Hematopoietic multipotent progenitor cell treated with erythropoietin and hydrocortisone succinate and interleukin-3 and kit ligand, for 15 days (in vitro differentiated cells): ENCODE measurements at places on chromosomes 6 and 20.

GRCh38 chr6:24195836-24196597 is 70.0 kb downstream of the NRSN1 start:
- DNase-seq = no peak

GRCh38 chr6:61192610-61193009 is 1093.4 kb downstream of the KHDRBS2 start:
- no peak for DNase-seq

DNA sequence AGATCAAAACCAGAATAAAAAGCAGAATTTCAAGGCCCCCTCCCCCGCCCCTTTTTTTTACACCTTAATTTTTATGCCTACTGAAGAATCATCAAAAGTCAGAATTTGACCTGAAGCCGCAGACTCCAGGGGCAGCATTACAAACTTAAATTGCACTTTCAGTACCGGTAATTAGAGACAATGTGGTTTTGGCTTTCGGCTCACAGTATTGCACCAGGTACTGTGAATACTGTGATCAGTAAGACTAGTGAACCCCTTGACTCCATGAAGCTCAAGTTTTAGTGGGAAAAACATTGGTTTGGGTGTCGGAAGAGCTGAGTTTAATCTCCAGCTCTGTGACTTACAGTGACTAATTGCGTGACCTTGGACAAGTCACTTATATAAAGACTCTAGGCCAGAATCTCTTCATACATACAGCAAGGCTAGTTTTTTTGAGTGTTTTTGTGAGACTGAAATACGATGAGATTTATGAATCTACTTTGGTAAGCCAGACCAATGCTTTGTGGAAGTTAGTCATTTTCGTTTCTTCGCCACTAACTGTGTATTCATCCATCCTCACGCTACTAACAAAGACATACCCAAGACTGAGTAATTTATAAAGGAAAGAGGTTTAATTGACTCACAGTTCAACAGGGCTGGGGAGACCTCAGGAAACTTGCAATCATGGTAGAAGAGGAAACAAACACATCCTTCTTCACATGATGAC is 114.7 kb downstream of the SASH1 start:
- no peak for DNase-seq

DNA sequence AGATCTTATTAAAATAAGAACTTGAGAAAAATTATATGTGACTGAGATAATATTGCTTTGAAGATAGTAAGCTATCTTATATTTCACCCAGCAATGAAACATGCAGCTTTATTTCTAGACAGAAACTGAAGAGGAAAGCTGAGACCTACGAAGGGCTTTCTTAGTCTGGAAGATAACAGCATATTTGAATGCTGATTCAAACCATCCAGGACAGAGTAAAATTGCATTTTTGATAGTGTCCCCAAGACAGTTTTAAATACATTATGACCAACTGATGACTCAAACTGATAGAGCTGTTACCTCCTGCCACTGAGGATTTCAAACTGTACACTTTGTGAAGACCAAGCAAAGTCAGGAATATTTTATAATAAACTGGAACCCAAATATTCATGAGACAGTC is 409.6 kb downstream of the GRIK2 start:
- no peak for DNase-seq

GRCh38 chr20:9311132-9311531 is 203.3 kb upstream of the LAMP5 start:
- DNase-seq = no peak

GRCh38 chr6:11615214-11615602 is 77.7 kb downstream of the TMEM170B start:
- DNase-seq = no peak

- DNase-seq = no peak
These were observed 890.0 kb upstream of the CITED2 start for GRCh38 chr6:140264431-140264830.

DNA sequence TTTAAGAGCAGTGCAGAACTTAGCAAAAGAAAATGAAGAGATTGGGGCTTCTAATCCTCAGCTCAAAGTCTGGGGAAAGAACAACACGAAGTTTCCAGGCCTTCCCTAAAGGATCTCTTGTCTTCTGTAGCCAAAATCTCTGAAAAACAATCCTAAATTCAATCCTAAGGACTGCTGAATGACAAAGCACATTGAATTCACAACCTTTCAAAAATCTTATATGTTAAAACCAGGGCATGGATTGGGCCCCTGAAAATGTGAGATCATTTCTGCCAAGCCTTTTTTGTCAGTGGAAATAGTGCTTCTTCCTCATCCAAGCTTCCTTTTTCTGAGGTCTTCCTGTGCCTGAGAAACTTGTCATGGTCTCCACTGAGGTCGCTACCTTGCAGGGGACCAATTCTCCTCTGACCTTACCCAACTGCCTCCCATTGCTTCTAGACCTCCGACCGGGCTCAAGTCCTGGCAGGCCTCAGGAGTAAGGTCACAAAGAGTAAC is 126.2 kb upstream of the ARID1B start:
- DNase-seq = no peak

- no peak for DNase-seq
These were observed 23.6 kb downstream of the HMGN4 start for GRCh38 chr6:26561533-26562466.

- no peak for DNase-seq
These were observed 92.8 kb downstream of the PTPRT start for GRCh38 chr20:43096931-43097260.

DNA sequence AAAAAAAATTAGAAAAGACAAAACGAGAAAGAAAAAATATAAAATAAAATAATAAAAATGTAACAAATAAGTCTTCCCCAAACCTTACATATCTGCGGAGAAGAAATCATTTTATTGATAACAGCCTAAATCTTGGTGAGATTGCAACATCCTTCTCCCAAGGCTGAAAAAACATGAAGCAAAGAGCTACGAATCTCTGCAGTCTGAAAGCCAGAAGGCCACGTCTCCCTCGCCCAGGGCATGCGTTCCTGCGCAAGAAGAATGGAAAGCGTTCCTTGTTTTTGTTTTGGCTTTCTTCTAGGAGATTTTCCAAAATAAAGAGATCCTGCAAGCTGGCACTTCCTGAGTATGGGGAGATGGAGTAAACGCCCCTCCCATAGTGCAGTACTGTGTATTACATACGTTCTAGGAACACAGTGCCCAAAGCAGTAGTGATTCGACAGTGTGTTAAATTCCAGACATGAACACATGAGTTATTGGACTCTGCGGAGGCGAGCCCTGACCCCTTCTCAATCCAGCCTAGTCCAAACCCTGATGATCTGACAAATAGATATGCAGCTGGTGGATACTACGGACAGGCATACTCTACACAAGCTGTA is 126.7 kb upstream of the RREB1 start:
- no peak for DNase-seq

- no peak for DNase-seq
These were observed 18.8 kb downstream of the ZNF217 start for GRCh38 chr20:53574819-53575218.

- no peak for DNase-seq
These were observed 33.7 kb upstream of the ZNF133 start for GRCh38 chr20:18254615-18255014.

- no peak for DNase-seq
These were observed 68.7 kb upstream of the CST7 start for GRCh38 chr20:24880356-24880755.

- DNase-seq = no peak
These were observed 318.1 kb downstream of the CLIC5 start for GRCh38 chr6:45697605-45698004.

- DNase-seq = no peak
These were observed 413.2 kb downstream of the GJA1 start for GRCh38 chr6:121848523-121849255.

- DNase-seq = no peak
These were observed 1.5 kb downstream of the PPP1R14C start for GRCh38 chr6:150144294-150144868.

DNA sequence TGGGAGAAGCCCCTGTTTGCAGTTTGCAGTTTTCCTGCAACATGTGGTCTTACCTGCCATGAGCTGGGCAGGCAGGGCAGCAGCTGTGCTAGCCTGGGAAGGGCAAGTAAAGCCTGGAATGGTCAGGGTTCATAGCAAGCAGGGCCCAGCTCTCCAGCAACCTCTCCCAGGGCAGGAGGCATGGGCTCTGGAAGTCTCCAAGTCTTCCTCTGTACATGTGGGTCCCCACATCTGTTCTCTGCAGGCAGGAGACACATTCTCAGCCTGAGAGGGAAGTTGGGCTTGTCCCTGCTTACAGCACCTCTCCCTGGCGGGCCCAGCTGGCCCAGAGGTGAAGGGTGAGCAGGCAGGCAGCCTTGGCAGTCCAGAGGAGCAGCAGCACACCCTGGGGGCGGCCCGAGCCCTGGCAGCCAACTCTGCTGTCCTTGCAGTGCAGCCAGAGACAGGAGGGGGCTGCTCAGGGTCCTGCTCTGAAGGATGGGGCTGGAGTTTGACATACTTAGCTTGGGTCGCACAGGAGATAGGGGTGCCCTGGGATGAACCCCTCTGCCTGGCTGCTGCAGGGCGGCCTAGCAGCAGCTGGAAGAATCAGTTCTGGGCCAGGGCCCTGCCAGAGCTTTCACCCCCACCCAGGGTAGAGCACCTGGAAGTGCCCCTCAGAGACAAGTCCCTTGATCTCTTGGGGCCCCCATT is 176.0 kb downstream of the MRPL14 start:
- peak; percentile 73 for DNase-seq

DNA sequence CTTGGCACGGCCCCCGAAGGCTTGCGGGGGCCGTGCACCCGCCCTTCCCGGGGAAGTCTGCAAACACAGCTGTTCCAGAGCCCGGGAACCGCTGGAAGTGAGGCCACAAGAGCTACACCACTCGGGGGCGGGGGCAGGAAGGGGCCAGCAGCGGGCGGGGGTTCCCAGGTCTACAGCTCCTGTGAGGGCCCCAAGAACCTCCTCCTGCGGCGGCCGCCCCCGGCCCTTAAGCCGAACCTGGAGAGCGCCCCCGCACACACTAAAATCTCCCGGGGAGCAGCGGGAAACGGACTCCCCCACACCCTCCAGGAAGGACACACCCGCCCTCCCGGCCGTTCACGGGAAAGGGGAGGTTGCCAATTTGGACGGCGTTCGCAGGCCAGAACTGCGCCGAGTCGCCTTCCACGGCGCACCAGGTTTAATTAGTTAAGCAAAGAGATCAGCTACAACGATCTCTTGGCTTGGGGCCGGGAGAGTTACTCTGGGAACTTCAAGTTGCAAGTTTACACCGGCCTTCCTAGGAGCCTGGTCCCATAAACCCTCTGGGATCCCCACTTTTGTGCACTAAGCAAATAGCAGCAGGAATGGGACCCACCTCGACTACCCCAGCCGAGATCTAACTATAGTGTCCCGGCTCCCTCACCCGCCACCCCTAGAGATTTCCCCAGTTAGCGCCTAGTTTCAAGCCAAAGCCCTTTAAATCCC is 1.7 kb downstream of the JAG1 start:
- peak; percentile 7 for DNase-seq

GRCh38 chr20:1686151-1686748 is 28.7 kb upstream of the SIRPG start:
- peak; percentile 22 for DNase-seq

GRCh38 chr20:38728911-38729642 is 4.8 kb downstream of the SLC32A1 start:
- DNase-seq = no peak

GRCh38 chr6:29531668-29532067 is 27.9 kb downstream of the UBD start:
- DNase-seq = no peak

- DNase-seq = no peak
These were observed 256.8 kb downstream of the SYNE1 start for GRCh38 chr6:152380351-152380767.

DNA sequence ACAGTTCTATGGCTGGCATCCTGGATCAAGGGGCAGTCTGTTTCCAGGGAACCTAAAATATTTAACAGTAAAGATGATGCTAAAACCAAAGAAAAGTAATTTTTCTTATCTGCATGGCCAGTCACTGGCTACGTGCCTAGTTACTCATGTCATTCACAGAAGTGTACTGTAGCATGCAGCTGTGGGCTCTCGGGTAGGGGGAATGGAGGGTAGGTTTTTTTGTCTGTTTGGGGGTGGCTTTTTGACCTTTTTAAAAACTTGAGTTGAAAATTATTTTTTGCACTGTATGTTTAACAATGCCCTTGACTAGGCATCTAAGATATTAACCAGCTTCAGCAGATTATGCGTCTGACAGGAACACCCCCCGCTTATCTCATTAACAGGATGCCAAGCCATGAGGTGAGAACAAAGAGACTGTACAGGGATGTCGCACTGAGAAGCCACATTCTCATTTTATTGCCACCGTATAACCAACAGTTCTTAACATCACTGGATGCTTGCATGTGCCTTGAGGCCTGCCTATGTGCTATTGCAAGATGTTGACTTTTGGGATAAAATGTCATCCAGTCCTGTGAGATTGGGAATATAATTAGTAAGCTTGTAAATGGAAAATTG is 30.3 kb upstream of the MAPK13 start:
- DNase-seq = peak; percentile 85

GRCh38 chr20:836190-836589 is 2.7 kb downstream of the FAM110A start:
- no peak for DNase-seq

GRCh38 chr6:73234733-73235132 is 9.4 kb upstream of the KHDC1L start:
- DNase-seq = no peak

- DNase-seq = no peak
These were observed 1.4 kb downstream of the OTOR start for GRCh38 chr20:16749573-16749972.
